Stimulated activated CD4-positive, alpha-beta T cell treated with anti-CD3 and anti-CD28 coated beads, TNF-alpha, amount 100 ng/mL, for 24 hours (primary cell): ENCODE measurements at places on chromosomes 12 and 14.
A peak's percentile ranks its signal among the peaks of the same experiment; 100 is the strongest.

DNA sequence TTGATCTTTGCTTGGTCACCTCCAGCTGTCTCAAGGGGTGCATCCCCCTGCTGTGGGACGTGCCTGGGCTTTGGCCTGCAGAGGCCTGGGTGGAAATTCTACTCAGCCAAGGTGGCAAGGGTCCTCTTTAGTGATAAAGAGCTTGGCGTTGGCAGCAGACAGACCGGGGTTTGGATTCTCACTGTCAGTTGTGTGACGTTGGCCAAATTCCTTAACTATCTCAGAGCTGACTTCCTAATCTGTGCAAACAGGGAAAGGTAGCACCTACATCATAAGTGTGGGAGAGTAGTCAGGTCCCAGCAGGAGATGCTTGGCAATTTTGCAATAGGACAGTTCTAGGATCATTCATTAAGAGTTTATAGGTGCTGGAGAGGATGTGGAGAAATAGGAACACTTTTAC is 154.3 kb upstream of the GSC start:
- no peak for DNase-seq

GRCh38 chr12:85653731-85654455 is 182.3 kb downstream of the RASSF9 start:
- no peak for DNase-seq

DNA sequence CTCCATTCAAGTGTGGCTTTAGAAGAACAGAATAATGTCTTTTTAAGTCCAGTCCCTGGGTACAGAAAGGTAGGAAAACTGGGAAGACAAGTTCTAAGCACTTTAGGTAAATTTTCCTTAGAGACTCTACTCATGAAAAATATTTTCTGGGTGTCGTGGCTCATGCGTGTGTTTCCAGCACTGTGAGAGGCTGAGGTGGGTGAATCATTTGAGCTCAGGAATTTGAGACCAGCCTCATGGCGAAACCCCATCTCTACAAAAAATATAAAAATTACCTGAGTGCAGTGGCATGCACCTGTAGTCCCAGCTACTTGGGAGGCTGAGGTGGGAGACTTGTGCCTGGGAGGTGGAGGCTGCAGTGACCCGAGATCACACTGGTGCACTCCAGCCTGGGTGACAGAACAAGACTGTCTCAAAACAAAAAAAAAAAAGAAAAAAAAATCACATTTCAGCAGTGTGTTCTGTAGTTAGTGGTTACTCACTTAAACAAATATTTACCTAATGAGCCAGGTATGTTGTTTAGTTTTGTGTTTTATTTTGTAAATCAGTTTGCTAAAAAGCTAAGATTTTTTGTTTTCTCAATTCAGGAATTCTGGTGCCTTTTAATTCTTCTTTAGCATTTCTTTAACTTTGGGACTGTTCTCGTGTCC is 52.3 kb upstream of the RD3L start:
- DNase-seq: no peak

- DNase-seq: no peak
These were observed 11.3 kb downstream of the CACNA1C start for GRCh38 chr12:2064071-2064507.

DNA sequence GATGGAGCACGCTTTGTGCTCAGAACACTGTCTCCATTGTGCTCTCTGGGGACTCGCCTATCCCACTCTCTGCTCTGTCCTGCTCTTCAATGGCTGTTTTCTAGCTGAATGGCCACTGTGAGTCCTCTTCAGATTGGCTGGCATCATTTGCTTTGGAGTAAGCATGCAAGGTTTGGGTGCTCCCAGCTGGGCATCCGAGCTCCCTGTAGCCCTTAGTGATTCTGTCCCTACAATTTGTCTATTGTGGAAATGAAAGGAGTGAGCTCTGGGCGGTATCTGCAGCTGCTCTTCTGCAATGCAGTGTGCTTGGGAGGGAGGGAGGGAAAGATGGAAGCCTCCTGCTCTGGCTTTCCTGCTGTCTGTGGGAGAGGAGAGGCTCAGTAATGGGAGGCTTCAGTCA is 84.8 kb downstream of the SMOC1 start:
- no peak for DNase-seq

GRCh38 chr12:104152685-104153241 is 14.8 kb upstream of the NFYB start:
- no peak for DNase-seq

DNA sequence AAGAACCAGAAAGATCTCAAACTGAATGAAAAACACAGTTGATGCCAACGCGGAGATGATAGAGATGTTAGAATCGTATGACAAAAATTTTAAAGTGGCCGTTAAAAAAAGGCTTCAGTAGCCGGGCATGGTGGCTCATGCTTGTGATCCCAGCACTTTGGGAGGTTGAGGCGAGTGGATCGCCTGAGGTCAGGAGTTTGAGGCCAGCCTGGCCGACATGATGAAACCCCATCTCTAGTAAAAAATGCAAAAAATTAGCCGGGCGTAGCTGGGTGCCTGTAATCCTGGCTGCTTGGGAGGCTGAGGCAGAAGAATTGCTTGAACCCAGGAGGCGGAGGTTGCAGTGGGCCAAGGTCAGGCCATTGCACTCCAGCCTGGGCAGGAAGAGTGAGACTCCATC is 5.4 kb upstream of the ACVRL1 start:
- DNase-seq: no peak

GRCh38 chr14:20789230-20789813 is 8.3 kb downstream of the RNASE6 start:
- no peak for DNase-seq

GRCh38 chr12:70069221-70070105 is 173.8 kb upstream of the CNOT2 start:
- DNase-seq: no peak

DNA sequence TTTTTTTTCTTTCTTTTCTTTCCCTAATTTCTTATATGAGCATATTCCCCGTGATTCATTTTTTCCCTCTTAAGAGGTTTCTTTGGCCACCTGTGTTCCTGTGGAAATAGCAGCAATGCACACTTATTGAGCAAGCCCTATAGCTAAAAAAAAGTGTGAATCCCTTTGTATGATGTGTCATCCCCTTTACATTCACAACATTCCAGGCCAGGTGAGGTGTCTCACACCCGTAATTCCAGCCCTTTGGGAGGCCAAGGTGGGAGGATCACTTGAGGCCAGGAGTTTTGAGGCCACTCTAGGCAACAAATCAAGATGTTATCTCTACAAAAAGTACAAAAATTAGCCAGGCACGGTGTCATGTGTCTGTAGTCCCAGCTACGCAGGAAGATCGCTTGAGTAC is 700.4 kb upstream of the TBX3 start:
- DNase-seq: no peak

GRCh38 chr12:1796515-1797010 is 23.8 kb upstream of the LRTM2 start:
- DNase-seq: no peak

DNA sequence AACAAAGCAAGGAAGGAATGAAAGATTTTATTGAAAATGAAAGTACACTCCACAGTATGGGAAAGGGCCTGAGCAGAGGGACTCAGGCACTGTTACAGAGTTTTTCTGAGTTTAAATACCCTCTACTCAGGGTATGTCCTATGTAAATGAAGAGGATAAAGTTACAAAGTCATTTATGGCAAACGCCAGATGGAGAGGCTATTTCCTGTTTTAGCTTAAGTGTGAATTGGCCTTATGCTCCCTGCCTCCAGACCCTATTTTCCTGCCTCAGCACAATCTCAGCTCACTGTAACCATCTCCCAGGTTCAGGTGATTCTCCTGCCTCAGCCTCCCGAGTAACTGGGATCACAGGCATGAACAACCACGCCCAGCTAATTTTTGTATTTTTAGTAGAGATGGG is 6.8 kb upstream of the PHC1 start:
- no peak for DNase-seq

DNA sequence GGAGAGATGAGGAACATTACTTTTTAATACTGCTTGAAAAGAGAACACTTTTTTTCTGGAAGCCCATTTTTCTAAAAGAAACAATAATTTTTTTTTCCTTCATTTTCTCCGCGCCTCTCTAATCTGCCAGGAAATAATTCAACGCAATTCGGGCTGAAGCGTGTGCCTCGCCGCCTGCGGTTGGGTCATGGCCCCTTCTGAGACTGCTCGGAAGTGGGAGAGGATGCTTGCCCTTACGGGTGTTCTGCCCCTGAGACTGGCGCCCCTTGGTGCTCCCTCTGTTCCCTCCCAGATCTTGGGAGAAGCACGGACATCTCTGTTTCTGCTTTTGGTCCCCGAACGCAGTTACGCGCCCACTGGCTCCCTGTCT is 332 bp upstream of the TBC1D30 start:
- DNase-seq: no peak

- no peak for DNase-seq
These were observed 47.5 kb downstream of the GARIN6 start for GRCh38 chr12:99695050-99695449.

- DNase-seq: no peak
These were observed 6.5 kb upstream of the CDK2AP1 start for GRCh38 chr12:123278101-123278627.

- DNase-seq: peak; percentile 72
These were observed at the start of gene PYM1 for GRCh38 chr12:55927588-55928502. PYM1 (minus strand) TSS chr12:55927894; CDS start chr12:55927761, 133 bp downstream.

- DNase-seq: no peak
These were observed 463.2 kb upstream of the MGAT4C start for GRCh38 chr12:86719381-86719780.

DNA sequence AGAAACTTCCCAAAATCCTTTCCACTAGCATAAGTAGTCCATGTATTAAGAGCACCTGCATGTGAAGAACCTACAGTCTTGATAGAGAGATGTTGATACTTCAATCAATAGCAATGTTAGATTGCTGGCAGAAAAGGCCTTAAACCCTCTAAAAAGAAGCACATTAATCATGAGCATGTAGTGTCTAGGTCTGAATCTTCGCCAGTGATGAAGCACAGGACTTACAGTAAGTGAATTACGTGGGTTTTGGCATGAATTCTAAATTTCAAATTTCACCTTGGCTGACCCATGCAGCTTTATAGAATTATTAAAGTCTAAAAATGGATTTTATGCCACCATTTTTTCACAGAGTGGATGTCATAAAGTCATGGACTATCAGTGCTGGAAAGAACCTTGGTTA is 791.6 kb upstream of the NOVA1 start:
- no peak for DNase-seq
